Right forelimb (tissue), 1 donor: ENCODE measurements at places on chromosomes 2 and 18.

- no peak for DNase-seq
Observed at GRCh38 chr18:69981948-69982347, 34.3 kb upstream of the CD226 start.

- no peak for DNase-seq
Observed at GRCh38 chr2:227402959-227403358, 15.2 kb upstream of the SCYGR1 start.

DNA sequence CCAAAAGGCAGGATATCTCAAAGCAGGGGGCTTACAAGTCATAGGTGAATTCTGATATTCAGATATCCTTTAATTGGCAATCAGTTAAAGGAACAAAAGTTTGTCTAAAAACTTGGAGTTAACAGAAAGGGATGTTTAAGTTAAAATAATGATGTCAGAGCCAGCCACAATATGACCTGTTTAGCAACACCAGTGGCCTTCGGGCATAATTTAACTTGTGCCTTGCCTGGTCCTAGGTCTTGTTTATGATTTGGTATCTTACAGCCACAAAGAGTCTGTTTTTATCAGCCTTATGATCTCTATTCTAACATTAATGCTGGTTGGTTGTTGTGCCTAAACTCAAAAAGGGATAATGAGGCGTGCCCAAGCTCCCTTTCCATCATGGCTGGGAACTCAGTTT lies 252.9 kb downstream of the RNF152 start:
- no peak for DNase-seq

GRCh38 chr2:84556190-84556589 lies 39.9 kb downstream of the DNAH6 start:
- DNase-seq = no peak

DNA sequence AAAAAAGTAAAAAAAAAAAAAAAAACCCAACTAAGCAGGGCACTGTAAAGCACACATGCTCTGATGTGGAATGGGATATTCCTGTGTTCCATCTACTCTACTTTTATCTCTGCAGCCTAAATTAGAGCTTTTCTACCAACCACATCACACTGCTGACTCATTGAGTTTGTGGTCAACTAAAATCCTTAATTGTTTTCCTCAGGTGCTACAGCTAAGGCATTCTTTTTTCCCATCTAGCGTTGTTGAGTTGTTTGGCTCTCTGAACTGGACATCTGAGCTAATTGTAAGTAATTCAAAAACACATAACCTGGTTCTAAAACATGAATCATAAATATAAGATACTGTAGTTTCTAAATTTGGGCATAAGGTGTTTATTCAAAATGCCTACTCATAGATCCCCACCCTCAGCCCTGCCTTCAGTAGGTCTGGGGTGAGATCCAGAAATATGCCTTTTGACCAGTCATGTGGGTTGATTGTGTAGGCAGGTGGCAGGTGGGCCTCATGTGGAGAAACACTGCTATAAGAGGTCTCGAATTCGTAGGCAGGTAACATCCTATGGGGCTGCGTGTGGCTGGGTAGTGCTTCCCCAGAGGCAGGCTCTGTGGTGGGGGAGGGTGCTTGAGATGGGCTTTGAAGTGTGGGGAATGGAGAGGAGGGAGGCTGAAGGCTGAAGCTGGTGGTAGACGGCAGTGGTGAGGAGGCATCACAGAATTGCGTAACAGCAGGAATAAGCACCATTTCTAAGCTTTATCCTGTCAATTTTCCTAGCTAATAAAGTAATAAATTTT lies 27.2 kb downstream of the ANKRD29 start:
- no peak for DNase-seq

DNA sequence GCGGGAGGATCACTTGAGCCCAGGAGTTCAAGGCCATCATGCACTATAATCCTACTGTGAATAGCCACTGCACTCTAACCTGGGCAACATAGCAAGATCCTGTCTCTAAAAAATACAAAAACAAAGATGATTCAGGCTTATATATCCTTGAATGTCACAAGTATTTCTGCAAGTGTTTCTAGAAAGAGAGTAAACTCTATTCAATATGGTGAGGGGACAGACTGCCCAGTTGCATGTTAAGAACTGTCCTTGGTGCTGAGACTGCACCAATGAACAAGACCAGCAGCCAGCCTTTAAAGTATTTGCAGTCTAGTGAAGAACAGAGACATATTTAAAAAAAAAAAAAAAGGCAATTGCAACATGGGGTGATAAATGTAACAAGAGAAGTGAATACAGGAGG lies 16.4 kb downstream of the MAP3K19 start:
- DNase-seq = no peak

GRCh38 chr18:5309888-5310470 lies 14.5 kb upstream of the ZBTB14 start:
- DNase-seq = no peak

DNA sequence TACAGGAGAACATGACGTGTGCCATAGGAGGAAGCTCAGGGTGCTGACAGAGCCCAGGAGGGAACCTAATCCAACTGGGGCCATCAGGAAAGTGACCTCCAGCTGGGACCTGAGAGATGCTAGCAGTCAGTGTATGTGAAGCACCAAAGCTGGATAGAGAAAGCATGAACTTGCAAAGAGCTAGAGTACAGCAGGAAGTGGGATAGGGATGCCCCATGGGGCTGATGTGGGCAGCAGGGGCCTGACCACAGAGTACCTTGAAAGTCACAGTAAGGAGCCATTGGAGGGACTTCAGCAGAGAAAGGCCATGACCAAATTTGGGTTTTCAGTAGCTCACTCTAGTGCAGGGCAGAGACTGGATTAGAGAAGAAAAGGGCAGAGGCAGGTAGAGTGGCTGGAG lies 91.6 kb upstream of the TTC39C start:
- no peak for DNase-seq

- no peak for DNase-seq
Observed at GRCh38 chr2:166632616-166633015, 138.6 kb upstream of the SCN7A start.

DNA sequence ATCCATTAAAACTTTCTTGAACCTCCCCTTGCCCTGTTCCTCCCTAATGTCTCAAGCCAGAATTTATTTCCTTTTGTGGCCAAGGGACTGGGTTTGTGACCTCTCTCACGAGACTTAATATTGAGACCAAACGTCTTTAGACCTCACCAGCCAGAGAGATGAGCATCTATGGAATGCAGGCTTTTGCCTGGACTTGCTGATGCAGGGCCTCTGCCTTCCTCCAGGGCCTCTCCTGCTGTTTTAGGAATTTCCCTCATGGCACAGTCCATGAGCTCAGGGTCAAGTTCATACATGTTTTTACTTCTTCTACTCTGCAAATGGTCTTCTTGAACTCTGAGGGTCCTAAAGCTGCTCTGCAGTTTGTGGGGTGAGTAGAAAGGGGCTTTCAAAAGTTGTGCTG lies 22.3 kb downstream of the IL1B start:
- DNase-seq = no peak

DNA sequence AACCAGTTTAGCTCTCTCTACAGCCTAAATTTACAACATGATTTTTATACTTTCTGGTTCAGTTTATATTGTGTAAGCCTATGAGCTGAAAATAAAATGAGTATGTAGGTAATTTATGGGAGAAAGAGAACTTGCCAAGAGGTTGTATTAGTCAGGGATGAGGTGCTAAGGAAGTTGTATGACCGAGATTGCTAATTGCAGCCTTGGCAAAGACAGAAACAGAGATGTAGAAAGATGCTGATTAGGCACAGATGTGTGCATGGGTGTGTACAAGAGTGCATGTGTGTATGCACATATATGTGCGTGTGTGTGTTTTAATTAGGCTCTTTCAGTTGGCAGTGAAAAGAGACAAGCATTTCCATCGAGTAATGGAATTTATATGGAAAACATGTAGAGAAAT lies 213.9 kb downstream of the FBXO15 start:
- no peak for DNase-seq
